ENCODE measurements at places on chromosomes 6 and 20. TPM values are rescaled to one million over a fixed set of nuclear protein-coding genes. Genes with fewer than 3 reads are reported as not detected.

TRIM27 gene
- 22.3 TPM for total RNA-seq

PBOV1 gene
- not detected for total RNA-seq

DNA sequence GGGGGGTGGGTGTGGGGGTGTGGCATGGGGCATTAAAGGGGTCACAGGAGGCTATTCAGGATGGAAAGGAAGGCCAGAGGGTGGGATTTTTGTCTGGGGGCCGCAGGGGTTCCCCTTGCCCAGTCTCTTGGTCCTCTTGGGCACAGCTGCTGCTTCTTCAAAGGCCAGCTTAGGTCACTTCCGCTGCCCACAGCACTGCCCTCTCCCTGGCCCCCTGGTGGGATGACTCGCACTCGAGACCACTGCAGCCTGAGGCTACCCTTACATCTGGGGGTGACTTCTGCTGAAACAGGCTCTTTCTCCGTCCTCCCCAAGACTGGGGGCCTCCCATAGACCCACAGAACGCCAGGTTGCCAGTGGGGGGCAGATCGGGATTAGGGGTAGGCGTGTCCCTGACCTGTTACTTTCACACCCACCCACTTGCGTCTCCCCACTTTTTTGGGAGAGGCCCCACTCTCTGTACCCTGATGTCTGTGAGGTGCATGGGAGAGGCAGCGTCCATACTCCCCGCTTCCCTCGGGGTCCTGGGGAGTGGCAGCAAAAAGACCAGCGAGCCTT, 1.3 kb downstream of the LKAAEAR1 start:
- no peak overlapping the region for H3K4me3 ChIP-seq
- H3K4me1 ChIP-seq = peaks cover 54% of the 10 kb centered on the region
- no peak for DNase-seq
- H3K36me3 ChIP-seq = no peaks in the 10 kb centered on the region
- H3K27me3 ChIP-seq = peaks cover 7% of the 10 kb centered on the region
- no peak overlapping the region for H3K27ac ChIP-seq

C6orf120 gene
- total RNA-seq = 18.0 TPM

- DNase-seq = no peak
- no peak overlapping the region for H3K4me3 ChIP-seq
- H3K27me3 ChIP-seq = no peaks in the 10 kb centered on the region
- no peak overlapping the region for H3K27ac ChIP-seq
Measured at GRCh38 chr6:145631374-145631773, 103.9 kb downstream of the EPM2A start.

FAM209B gene
- total RNA-seq = not detected

DNA sequence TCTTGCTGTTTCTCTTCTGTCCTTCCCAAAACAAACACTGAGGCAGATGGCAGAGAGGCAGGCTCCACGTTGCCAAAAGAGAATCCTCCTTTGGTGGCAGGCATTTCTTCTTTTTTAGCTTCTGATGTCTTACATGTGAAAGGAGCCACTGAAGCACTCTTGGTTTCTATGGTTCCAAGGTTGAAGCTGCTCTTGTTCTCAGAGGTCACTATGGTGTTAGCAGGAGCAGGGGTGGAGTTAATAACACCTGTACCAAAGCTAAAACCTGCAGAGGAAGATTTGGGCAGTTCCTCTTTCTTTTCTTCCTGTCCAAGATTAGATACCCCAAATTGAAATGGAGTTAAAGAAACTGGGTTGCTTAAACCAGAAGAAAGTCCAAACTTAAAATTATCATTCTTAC, 28.8 kb downstream of the FAM8A1 start:
- H3K27me3 ChIP-seq = no peaks in the 10 kb centered on the region
- no peak for DNase-seq
- peaks cover 31% of the 10 kb centered on the region for H3K36me3 ChIP-seq
- H3K27ac ChIP-seq = no peak overlapping the region
- no peak overlapping the region for H3K4me3 ChIP-seq
- H3K4me1 ChIP-seq = no peaks in the 10 kb centered on the region

ANKEF1 gene
- 1.1 TPM for total RNA-seq
